ENCODE measurements at places on chromosomes 4 and X.

GRCh38 chr4:136302566-136302965, 1229.7 kb downstream of the PCDH18 start:
- DNase-seq, result no peak

DNA sequence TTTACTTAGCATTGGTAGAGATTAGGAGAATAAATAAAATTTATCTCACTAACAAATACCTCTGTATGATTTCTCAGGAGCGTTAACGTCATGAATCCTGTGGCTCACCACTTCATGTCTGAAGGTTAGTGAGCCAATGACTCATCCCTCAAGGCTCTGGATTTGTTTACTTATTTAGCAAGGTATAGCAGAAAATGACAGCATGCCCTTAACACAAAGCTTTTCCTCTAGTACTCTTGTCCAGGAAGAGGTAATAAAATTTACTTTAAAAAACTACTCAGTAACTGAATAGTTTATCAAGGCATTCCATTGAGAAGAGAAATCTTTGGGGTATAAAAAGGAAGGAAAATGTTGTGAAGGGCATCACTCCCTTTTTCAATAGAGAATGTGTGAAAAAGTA, 823.8 kb downstream of the CCSER1 start:
- no peak for DNase-seq

GRCh38 chr4:106444557-106444956, 76.0 kb upstream of the GIMD1 start:
- no peak for DNase-seq

GRCh38 chr4:23728393-23728792, 161.5 kb downstream of the PPARGC1A start:
- DNase-seq, result no peak

- DNase-seq, result no peak
These were observed 255.1 kb downstream of the SPRY1 start for GRCh38 chr4:123651536-123652180.

DNA sequence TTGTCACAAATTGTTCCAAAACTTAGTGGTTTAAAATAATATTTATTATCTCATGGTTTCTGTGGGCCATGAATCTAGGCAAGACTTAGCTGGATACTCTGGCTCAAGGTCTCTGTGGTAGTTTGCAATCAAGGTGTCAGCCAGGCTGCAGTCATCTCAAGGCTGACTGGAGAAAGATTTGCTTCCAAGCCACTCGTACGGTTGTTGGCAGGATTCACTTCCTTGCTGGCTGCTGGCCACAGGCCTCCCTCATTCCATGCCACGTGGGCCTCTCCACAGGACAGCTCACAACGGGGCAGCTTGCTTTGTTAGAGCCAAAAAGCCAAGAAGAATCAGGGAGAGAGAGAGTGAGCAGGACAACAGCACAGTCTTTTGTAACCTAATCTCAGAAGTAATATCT, 101.4 kb downstream of the WWC2 start:
- no peak for DNase-seq

DNA sequence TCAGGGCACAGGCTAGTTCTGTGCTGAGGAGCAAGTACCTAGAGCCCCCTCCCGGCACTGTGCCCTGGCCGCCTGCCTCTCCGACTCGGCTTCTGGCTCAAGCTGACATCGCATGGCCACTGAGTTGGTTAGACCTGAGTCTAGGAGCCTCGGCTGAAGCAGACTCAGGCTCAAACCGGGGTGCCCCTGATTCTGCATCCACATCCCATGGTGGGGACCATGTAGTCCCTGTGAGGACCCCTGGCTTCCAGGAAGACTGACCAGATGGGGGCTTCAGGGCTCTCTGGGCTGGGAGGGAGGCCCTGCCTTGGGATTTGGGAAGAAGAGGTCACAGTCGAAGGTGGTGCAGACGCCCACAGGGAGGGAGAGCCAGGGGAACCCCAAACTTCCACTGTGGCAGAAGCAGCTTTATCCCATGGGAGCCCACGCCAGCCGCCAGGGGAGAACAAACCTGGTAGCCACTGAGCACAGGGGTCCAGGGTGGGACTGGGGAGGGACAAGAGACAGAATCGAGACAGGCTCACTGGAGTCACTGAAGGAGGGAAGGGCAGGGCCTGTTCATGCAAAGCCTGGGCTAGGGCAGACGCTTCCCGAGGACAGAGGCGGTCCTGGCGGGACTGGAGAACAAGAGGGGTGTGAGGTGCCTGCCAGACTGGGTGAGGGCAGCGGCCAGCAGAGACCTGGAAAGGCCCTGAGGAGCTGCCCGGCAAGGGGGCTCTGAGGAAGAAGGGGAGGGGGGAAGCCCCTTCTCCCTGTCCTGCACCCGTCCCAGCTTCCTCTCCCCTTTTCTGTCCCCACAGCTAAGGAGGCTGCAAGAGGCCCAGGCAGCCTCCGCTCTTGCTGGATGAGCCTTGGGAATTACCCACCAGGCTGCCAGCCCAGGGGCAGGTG, 1.1 kb downstream of the PDE6B start:
- no peak for DNase-seq

DNA sequence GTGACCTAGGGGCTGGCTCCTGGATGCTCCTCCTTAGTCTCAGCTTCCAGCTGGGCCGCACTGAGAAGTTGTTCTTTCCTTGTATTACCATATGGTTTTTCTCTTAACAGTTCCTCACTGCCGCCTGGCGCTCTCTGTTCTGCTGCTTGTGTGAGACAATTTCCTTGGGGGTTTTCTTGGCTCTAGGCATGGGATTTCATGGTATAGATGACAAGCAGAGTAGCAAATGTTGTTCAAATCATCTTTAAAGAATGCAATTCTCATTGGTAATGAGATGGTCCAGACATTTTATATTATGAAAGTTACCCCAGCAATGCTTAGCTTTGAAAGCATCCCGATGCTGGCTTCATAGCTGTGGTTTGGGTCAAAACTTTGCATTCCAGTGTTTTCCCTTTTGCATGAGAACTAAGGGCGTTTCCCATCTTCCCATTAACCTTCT, 37.6 kb downstream of the SEPTIN11 start:
- no peak for DNase-seq

- DNase-seq, result peak; percentile 73
These were observed 1.9 kb downstream of the UBE2D3 start for GRCh38 chr4:102825261-102826091.

DNA sequence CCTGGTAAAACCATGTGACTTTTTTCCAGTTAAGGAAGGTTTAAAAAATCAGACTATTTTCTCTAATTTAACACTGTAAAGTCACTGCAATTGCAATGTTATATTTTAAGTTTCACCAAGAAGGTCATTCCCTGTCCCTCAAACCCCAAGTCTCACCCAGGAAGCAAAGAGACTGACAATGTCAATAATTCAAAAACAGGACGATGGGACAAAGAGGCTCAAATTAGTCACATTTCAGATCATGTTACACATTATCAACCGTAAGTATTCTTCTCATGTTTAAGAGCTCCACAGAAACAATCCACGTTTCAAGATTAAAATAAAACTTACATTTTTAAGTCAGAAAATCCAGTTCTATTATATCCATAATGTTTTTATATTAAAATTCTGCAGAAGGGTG, 13.2 kb downstream of the SHISA3 start:
- no peak for DNase-seq

DNA sequence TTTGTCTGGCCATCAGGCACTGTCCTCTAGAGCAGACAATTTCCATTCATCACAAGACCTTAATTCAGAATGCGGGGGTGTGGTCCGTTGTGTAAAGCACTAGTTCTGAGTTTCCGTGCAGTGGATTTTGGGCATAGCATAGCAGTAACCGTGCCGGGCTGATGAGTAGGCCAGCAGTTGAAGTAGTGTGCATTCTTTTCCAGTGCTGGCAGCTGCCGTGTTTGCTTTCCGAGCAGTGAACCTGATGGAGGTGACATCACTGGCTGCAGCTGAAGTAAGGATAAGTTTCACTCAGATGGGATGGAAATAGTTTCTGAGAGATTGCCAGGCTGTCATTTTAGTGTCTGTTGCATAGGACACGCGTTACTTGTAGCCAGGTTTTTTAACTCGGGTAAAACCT, 107.0 kb upstream of the STIM2 start:
- DNase-seq, result no peak

GRCh38 chr4:38068107-38068506, 107.9 kb downstream of the PTTG2 start:
- DNase-seq, result no peak
